ENCODE measurements at places on chromosomes 16 and 17. TPM values are rescaled to one million over a fixed set of nuclear protein-coding genes. Genes with fewer than 3 reads are reported as not detected.

The TNFSF13 gene
- total RNA-seq = 1.3 TPM

The KRTAP2-1 gene
- total RNA-seq = not detected

The FASN gene
- total RNA-seq = 92.1 TPM

The KRT25 gene
- not detected for total RNA-seq

The KRT17 gene
- total RNA-seq = not detected

The ARHGDIG gene
- total RNA-seq = 0.57 TPM

The DVL2 gene
- total RNA-seq = 54.3 TPM

The KRTAP9-2 gene
- not detected for total RNA-seq

The KAT8 gene
- 40.2 TPM for total RNA-seq

The TSR3 gene
- 51.9 TPM for total RNA-seq

The RHBDL1 gene
- total RNA-seq = 0.38 TPM

The RGS9 gene
- total RNA-seq = 1.3 TPM

The TBC1D3E gene
- not detected for total RNA-seq

The PSKH1 gene
- 21.9 TPM for total RNA-seq

The SENP3 gene
- 78.2 TPM for total RNA-seq

The WFIKKN1 gene
- under 0.01 TPM for total RNA-seq

The CLEC3A gene
- not detected for total RNA-seq

The TBC1D3B gene
- total RNA-seq = 0.86 TPM

The FDXR gene
- 40.4 TPM for total RNA-seq

The UMOD gene
- not detected for total RNA-seq

The LPO gene
- total RNA-seq = not detected

The ABCC12 gene
- not detected for total RNA-seq

The PPM1E gene
- total RNA-seq = under 0.01 TPM

The KIF18B gene
- total RNA-seq = 8.8 TPM

The KRTAP3-3 gene
- not detected for total RNA-seq

The BCL6B gene
- 175 TPM for total RNA-seq

The IGF2BP1 gene
- total RNA-seq = 8.0 TPM

The PRAC1 gene
- total RNA-seq = not detected
